ENCODE measurements at places on chromosomes 11 and 22. TPM values are rescaled to one million over a fixed set of nuclear protein-coding genes. Genes with fewer than 3 reads are reported as not detected.

Gene ANO5
- total RNA-seq, result 16.8 TPM

DNA sequence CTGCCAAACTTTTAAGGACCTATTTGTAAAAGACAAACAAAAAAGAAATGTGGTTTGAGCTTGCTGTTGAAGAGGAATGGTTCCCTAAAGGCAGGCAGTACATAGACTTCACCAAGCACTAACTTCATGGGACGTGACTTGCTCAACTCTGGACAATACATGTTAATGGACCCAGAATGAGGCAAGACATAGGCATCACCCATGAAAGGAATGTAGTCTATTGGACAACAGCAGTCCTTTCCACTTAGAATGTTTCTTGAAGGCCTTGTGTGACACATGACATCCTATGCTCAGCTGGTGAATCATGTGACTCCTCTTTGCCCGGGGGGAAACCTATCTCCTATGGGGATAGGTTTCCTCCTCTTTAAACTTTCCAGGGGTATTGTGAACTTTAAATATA, 246.4 kb upstream of the BLID start:
- H3K27me3 ChIP-seq, result no peaks in the 10 kb centered on the region
- H3K36me3 ChIP-seq, result no peaks in the 10 kb centered on the region
- H3K4me3 ChIP-seq, result no peak overlapping the region
- DNase-seq, result no peak
- H3K27ac ChIP-seq, result no peak overlapping the region

GRCh38 chr11:35873721-35874120, 70.1 kb upstream of the LDLRAD3 start:
- H3K4me1 ChIP-seq, result no peaks in the 10 kb centered on the region
- no peak overlapping the region for H3K27ac ChIP-seq
- H3K27me3 ChIP-seq, result no peaks in the 10 kb centered on the region

Gene OR5L1
- total RNA-seq, result not detected

- no peak for DNase-seq
- H3K4me3 ChIP-seq, result no peak overlapping the region
- H3K4me1 ChIP-seq, result peaks cover 5% of the 10 kb centered on the region
- no peaks in the 10 kb centered on the region for H3K36me3 ChIP-seq
- no peaks in the 10 kb centered on the region for H3K27me3 ChIP-seq
Measured at GRCh38 chr22:27088026-27088425, 430.6 kb downstream of the MIAT start.

GRCh38 chr11:86594746-86595145, 77.7 kb downstream of the ME3 start:
- H3K27me3 ChIP-seq, result no peaks in the 10 kb centered on the region
- H3K36me3 ChIP-seq, result no peaks in the 10 kb centered on the region
- no peak for DNase-seq
- H3K27ac ChIP-seq, result no peak overlapping the region
- no peak overlapping the region for H3K4me3 ChIP-seq

Gene MIAT
- total RNA-seq, result 1.4 TPM

Gene NRXN2
- total RNA-seq, result 18.9 TPM

DNA sequence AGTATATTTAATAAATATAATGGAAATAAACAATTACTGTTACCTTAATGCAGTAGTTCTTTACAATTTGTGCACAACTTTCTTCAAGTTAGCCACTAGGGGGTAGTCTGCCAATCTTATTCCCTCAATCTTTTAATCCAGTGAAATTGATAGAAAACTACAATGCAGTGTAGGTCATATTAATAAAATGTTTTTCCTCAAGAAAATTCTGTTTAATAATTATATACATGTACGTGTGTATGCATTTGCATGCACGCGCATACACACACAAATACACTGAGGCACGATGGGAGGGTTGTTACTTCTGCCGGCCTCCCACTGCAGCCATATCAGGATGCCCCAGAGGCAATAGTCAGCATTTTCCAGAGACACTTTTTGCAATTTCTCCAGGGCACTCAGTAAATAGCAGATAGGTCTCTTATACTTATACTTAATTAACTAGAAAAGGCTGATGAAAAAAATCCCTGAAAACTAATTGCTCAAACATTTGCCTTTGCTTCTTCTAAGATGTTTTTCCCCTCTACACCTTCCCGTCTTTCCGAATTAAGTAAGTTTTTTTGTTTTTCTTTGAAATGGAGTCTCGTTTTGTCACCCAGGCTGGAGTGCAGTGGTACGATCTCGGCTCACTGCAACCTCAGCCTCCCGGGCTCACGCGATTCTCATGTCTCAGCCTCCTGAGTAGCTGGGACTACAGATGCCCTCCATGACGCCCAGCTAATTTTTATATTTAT, 3.1 kb downstream of the GAB2 start:
- H3K36me3 ChIP-seq, result no peaks in the 10 kb centered on the region
- no peak overlapping the region for H3K4me3 ChIP-seq
- DNase-seq, result no peak
- H3K27ac ChIP-seq, result no peak overlapping the region
- H3K27me3 ChIP-seq, result no peaks in the 10 kb centered on the region

Gene FGF3
- total RNA-seq, result not detected

Gene INSC
- 2.9 TPM for total RNA-seq

Gene F2
- not detected for total RNA-seq

DNA sequence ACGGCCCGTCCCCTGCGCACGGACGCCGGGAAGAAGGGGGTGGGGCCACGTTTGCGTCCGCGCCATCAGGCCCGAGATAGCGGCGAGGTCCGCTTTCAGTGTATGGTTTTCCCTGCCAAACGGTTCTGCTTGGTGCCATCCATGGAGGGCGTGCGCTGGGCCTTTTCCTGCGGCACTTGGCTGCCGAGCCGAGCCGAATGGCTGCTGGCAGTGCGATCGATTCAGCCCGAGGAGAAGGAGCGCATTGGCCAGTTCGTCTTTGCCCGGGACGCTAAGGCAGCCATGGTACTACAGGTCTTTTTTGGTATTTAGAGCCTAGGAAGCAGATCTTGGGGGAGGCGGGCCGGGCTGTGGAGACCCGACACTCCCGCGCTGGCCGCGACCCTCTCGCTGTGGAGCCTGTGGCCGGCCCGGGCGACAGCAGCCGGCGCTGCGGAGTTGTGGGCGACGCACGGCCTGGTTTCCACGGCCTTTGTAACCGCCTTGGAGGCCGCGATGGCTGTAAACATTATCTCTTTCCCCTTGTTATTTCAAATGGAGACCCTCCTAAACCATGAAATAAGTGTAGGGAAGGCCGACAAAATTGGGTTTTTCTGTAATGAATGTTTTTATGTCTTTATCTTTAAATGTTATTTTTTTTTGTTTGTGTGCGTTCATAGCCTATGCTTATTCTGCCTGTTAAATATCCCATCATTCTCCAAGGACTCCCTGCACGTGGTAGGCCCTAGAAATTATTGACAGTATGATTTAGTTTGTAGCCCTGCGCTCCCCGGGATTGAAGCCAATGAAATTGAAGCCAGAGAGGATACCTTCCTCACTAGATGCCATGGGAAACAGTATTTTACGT, at the start of gene AASDHPPT:
Gene AASDHPPT (plus strand): TSS at position 54 of the 847 bp plus-strand sequence. CDS start 49 bp downstream, at position 103.
- H3K4me3 ChIP-seq, result peak within 1 kb of the TSS; percentile 83
- H3K27ac ChIP-seq, result peak within 1 kb of the TSS; percentile 97
- H3K36me3 ChIP-seq, result no peaks in the 10 kb centered on the region
- H3K27me3 ChIP-seq, result no peaks in the 10 kb centered on the region
- no peak for DNase-seq
